Endodermal cell (in vitro differentiated cells): ENCODE measurements at places on chromosomes 1 and 21.

GRCh38 chr1:1435911-1436629 is 580 bp downstream of the VWA1 start:
- DNase-seq = peak; percentile 50

GRCh38 chr1:109894823-109895719 is 15.6 kb upstream of the CSF1 start:
- no peak for DNase-seq

- peak; percentile 69 for DNase-seq
These were observed 107.1 kb downstream of the SPSB1 start for GRCh38 chr1:9399510-9400424.

DNA sequence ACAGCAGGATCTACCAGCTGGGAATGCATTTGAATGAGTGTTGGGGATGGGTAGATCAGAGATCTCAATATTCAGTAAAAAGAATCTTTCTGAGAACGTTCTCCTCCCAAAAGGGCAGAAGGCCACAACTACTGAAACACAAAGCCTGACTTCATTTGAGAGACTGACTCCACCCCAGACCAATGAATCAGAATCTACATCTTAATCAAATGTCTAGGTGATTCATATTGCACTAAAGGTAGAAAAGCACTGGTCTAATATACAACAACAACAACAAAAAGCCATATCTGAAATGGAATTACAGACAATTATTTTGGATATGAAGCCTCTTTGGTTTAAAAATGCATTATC is 123.9 kb downstream of the SMYD3 start:
- no peak for DNase-seq

- no peak for DNase-seq
These were observed 694 bp upstream of the MRPL9 start for GRCh38 chr1:151763990-151764389.

DNA sequence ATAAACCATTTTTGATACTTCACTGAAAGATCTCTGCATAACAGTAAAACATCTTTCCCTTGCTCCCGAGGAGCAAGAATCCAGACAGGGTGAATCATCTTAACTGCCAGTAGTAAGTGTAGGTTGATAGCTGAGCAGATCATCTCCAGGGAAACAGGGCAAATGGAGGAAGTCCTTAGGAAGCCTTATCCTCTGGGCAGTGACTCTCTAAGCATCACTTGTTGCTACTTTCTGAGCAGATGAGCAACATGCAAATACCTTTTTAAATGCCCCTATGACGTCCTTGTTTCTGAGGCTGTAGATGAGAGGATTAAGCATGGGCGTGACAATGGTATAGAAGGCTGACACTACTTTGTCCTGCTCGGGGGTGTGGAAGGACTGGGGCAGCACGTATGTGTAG is 8.9 kb downstream of the OR2T11 start:
- no peak for DNase-seq

- DNase-seq = no peak
These were observed 138.0 kb upstream of the DNAH14 start for GRCh38 chr1:224791362-224791941.

DNA sequence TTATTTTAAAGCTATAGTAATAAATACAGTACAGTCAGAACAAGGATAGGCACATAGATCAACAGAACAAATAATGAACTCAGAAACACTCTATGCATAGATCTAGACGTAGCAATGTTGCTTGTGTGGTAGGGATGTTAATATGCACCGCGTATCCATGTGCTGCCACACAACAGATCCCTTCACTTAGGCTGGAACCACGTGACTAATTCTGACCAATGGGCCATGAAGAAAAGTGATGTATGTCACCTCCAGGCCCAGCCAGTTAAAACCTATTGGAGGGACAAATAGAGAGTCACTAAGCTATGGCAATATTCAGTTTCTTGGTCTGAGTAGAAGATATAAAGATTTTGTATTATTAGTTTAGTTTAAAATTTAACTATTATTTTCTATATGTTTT is 91.4 kb downstream of the ADAMTS1 start:
- no peak for DNase-seq

- no peak for DNase-seq
These were observed 9.2 kb upstream of the ERG start for GRCh38 chr21:38507374-38507942.

DNA sequence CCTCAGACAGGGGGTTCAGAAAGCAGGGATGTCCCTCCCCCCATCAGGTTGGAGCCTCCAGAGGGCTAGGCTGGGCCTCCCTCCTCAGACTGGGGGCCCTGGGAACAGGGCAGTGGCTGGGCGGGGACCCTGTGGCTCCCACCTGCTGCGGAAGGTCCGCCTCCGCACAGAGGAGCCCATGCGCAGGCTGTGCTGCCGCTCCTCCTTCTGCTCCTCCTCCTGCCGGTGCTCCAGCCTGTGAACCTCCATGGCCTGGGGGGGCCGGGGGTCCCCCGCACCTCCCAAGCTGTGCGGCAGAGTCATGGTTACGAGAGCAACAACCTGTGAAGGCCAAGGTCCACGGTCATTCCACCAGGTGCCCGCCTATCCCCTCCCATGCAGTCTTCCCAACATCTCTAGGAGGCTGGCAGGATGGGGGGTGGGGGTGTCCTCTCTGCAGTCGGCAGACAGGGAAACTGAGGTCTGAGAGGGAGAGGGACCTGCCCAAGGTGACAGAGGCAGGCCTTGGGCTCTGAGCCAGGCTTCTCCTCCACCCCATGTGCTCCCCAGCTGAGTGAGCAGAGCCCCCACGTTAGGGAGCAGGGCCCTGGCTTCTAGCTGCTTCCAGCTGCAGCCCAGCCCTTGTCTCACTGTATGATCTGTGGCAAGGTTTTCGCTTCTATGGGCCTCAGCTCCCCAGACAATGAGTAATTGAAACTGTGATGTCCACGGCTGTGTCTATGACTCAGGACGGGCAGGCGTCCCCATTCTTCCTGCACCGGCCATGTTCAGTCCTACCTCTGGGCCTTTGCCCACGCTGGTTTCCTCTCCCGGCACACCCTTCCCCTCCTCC is 3.4 kb downstream of the MYOM3 start:
- no peak for DNase-seq

DNA sequence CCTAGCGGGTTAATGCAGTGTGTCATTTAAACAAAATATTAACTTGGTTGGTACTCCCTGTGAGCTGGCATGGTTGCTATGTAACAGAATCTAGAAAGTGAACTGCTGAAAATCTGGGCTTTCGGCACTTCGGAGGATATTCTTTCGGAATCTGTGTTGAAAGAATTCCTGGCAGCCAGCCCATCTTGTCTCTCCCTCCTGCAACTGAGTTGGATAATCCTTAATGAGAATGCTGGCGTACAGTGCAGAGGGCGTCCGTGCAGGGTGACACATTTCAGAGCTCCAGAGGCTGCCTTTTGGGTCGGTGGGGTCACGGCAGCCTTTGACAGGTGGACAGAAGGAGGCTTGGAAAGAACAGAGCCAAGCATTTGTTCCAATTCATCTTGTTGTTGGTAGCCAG is 3.7 kb downstream of the KAZN start:
- DNase-seq = no peak

GRCh38 chr1:86775395-86775794 is 71.0 kb downstream of the SH3GLB1 start:
- DNase-seq = no peak

DNA sequence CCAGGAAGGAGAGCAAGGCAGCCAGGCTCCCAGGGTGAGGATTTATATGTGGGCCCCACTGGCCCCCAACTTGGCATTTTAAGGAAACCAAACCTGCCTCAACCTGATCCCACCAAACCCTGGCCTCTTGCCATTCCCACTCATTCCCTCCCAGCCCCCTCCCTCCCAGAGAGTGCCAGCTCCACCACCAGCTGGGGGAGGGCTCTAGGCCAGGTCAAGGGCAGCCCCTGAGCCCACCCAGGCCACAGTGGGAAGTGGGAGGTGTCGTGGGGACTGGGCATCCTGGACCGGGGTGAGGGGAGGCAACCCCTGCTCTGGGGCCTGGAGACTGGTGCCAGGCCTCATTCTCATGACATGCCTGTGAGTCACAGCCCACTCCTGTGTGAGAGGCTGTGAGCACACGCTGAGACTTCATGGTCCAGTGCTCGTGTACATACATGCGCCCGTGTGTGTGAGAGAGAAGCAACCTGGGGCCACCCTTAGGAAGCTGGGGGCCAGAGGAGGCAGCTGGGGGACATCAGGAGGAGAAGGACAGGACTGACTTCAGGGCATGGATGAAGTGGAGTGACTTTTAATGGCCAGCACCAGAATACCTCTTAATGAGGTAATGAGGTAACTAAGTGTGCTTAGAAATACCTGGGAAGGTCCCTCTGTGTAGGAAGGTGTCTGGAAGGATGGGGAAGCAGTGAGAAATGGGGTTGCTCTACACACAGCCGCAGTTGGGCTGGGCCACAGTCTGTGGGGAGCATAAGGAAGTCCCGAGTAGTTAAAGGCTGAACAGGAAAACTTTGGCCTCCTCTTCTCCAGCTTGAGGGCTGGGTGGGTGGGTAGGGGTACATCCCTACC is at the start of gene S100A2:
TSS of gene S100A2 (minus strand) at position 316 of the 846 bp plus-strand sequence. CDS start 1,967 bp downstream, outside the sequence.
- DNase-seq = peak; percentile 62

GRCh38 chr1:60921175-60921574 is 161.2 kb upstream of the NFIA start:
- DNase-seq = no peak

GRCh38 chr1:55700359-55701130 is 485.4 kb upstream of the USP24 start:
- no peak for DNase-seq

DNA sequence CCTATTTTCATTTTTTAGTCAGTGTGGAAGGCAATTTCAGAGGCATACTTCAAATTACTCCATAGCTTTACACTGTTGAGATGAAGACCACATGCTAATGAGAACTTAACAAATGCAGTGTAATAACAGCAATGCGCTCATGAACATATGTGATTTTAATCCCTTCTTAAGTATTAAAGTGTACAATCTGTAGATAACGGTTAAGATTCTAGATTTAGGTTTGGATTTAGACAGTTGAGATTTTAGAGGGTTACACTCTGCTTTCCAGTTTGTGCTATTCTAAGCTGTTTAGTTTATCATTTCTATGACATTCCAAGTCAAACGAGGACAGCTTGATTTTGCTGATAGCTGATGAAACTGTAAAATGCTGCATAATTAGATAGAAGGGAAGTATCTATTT is 257.8 kb upstream of the CHRM3 start:
- DNase-seq = no peak

DNA sequence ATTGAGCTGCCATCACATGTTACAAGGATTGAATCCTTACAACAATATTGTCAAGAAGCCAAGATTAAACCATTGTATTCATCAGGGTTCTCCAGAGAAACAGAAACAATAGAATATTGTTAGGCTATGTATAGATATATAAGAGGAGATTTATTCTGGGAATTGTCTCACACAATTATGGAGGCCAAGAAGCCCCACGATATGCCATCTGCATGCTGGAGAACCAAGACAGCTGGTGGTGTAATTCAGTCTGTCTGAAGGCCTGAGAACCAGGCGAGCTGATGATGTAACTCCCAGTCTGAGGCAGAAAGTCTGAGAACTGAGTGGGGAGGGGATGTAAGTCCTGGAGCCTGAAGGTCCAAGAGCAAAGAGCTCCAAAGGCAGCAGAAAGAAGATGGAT is 14.5 kb upstream of the TTF2 start:
- no peak for DNase-seq

DNA sequence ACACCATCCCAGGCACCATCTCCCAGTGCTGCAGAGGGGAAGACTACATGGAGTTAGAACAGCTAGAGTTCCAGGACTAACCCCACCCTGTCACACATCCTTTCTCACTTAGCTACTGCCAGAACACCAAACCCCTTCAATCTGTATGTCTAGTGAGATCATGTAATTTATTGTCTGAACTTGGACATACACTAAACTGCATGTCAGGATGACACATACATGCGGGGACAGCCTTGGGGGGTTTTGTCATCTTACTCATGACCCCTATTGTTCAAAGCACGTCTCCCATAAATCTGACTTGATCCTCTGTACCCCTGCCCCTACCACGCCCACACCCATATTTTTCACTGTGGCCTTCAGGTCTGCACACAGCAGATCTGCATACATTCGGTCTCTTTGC is 71.3 kb downstream of the GABPA start:
- no peak for DNase-seq

GRCh38 chr1:114510274-114511031 is 550 bp downstream of the TRIM33 start:
- peak; percentile 79 for DNase-seq

- peak; percentile 56 for DNase-seq
These were observed 123.7 kb downstream of the FOXD2 start for GRCh38 chr1:47561523-47562007.
